ENCODE measurements at places on chromosomes 3 and 15.

DNA sequence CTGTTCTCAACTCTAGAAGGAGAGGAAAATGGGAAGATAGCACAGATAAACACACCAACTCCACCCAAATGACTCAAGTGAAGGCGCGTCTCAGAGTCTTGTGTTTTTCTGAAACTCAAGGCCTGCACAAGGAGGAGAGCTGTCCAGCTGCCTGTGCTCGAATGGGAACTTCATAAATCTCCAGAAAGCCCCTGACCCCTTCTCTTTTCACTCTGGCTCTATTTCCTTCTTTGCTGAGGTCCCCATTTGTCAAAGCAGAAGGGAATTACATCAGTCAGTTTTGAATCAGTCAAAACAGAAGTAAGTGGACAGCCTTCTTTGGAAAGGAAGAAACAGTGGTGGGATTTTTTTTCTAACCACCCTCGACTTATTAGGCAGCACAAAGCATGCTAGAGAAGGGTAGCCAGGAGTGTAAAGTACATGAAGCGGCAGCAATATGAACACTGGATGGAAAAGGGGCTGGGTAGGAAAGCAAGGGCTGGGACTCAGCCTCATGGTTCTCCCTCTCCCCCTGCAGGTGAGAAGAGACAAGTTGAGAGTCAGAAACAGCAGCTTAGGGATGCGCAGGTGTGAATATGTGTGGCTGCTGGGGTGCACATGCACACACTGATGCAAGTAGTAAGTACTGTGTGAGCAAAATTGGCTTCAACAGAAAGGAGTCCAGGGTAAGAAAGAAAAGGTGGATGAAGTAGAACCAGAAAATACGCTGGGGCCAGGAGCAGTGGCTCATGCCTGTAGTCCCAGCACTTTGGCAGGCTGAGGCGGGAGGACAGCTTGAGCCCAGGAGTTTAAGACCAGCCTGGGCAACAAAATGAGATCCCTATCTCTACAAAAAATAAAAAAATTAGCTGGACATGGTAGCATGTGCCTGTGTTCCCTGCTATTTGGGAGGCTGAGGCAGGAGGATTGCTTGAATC is 36.6 kb upstream of the MAGEF1 start:
- DNase-seq, result no peak

DNA sequence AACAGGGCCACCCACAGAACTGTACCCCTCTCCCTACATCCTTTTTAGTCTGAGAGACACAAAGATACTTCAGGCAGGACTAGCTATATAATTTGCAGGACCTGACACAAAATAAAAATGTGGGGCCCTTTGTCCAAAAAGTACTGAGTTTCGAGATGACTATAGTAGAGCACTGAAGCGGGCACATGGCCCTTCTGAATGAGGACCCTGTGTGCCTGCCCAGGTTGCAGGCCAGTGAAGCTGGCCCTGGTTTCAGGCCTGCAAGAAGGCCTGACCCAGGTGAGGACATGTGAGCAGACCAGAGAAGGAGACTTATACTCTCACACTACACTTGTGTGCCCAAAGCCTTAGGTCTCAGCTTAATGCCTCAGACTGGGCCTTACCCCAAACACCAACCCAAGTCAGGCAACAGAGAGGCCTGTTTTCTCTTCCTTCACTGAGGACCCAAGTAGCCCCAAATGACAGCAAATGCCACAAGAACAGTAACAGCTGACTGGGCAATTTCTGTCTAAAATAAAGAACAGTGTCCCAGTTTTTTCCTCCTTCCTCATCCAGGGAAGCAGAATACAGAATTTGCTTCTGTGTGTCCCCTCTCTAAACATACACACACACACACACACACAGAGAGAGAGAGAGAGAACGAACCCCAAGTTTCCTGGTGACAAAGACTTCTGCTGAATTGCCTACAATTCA is 100.9 kb upstream of the ARHGEF3 start:
- DNase-seq, result no peak

- DNase-seq, result no peak
These were observed 8.4 kb upstream of the FOXB1 start for GRCh38 chr15:59995568-59996297.

DNA sequence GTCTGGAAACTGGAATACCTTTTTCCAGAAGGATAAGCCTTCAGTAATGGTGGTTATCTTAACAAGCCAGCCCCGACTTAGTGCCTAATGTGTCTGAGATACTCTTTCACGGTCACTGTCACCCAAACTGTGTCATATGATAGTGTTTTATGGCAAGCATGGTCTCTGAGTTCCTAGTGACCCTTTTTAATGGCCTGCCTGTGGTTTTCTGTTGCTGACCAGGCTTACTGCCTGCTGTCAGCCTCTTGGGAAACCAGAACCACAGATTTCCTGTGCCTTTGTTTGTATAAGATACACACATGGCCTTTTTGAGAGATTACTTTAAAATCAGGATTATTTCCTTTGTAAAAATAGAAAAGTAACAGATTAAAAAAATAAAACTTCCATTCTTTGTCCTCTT is 22.4 kb downstream of the HPS3 start:
- DNase-seq, result no peak

DNA sequence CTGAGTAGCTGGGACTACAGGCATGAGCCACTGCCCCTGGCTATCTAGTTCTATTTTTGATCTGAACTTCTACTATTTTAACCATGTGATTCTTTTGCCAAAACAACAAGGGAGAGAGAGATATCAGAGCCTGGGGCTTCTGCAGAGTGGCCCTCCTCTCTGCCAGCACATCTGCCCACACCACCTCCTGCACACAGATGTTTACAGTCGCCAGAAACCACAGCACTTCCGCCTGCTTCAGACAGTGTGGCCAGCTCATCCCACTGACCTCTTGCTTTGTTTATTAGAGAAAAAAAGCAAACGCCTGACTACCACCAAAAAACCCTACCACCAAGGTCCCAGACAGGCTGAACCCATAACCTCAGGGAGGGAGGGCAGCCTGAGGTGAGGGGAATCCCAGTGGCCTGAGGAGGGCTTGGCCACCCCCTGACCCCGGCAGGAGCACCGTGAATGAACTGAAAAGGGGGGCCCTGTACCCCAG is 85.9 kb upstream of the ABHD2 start:
- DNase-seq, result no peak

- DNase-seq, result no peak
These were observed 272.1 kb downstream of the SI start for GRCh38 chr3:164806188-164806587.

DNA sequence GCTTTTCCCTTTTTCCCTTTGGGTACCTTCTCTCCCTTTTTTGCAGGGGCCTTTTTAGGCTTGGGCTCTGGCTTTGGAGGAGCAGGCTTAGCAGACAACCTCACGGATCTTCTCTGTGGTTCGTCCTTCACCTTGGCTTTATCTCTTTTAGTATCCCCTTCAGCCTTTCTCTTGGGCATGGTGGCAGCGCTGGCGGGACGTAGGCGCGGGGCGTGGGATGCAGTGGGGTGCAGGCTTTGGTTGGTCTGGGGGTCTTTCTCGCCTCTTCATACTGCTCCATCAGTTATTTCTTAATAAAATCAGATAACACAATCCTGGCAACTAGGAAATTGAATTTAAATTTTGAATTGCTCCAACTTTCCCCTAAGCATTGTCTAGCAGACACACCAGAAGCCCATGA is 11.3 kb upstream of the ATP1B3 start:
- DNase-seq, result no peak

DNA sequence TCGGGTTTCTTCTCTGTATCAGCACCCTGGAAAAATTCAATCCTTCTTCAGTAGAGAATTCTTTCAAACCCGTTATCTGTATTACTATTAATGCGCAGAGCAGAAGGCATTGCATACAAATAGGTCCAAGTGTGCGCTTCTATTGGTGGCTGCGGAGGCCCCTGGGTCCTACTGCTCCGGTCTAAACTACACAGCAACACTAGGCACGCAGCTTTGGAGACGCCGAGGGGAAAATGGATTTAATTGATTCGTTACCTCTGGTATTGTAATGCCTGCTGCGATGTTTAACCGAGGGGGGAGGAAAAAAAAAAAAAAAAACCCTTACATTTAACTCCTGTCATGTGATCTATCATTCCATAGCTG is at the start of gene ROBO1:
Gene ROBO1 (minus strand): TSS at position 94 of the 363 bp plus-strand sequence.
- no peak for DNase-seq

- peak; percentile 36 for DNase-seq
These were observed 59.7 kb downstream of the RAP2B start for GRCh38 chr3:153221748-153222162.

DNA sequence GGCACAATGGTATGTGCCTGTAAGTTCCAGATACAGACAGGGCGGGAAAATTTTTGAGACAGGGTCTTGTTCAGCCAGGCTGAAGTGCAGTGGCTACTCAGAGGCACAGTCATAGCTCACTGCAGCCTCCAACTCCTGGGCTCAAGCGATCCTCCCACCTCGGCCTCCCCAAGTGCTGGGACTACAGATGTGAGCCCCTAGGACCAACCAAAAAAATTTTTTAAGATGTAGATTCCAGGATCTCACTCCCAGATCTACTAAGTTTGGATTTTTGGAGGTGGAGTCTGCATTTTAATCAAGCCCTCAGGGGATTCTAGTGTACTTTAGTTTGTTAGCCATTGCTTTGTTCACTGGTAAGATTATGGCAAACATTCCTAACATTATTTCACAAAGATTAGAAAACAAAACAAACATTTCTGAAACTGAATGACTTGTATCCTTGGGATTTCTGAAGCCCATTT is 2.7 kb downstream of the LIPH start:
- DNase-seq, result no peak

GRCh38 chr3:126208606-126209256 is 28.3 kb upstream of the ALDH1L1 start:
- DNase-seq, result no peak

GRCh38 chr3:174331095-174331800 is 527.9 kb upstream of the NAALADL2 start:
- DNase-seq, result no peak

DNA sequence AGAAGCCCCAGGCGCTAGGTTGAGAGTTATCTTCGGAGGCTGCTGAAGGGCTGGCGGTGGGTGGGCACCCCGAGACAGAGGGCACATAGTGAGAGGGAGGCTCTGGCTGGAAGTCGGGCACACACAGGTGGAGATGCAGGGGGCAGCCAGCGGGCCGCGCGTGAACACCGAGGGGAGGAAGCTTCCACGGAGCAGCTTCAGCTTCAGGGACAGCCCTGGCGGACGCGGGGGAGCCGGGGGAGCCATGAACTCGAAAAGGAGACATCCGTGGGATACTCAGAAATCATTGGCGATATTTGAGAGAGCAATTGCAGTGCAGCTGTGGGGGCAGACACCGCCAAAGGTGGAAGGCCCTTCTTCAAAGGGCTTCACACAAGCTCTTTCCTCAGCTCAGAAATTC is 204.6 kb downstream of the ATP10A start:
- DNase-seq, result no peak

DNA sequence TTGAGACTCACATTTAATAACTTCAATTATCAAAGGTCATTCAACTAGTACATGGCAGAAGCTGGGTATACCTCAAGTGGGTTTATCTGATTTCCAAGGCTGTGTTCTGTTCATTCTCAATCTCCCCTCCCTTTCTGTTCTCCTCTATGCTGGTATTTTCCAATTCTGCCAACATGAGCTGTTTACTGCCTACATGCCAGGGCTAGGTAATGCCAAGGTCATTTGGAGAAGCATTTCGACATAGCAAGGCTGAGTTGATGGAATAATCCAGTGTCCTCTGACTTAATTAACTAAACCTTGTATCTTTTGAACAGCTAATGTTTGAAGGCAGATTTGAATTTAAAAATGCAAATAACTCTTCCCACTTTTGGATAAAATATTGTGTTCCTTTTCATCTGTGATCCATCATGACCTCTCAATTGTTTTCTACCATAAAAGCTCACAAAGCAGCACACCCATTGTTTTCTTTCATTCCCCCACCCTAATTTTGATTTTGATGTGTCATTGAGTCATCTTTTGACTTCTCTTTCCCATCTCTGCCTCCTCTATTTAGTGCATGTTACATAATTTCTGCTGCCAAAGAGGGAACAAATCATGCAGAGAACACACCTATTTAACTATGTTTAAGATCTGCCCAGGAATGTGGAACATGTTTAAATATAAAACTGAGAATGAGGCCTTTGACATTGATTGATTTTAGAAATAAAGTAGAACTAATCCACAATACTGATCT is 308.8 kb upstream of the NR2E3 start:
- no peak for DNase-seq

GRCh38 chr3:153210146-153210545 is 48.1 kb downstream of the RAP2B start:
- no peak for DNase-seq

DNA sequence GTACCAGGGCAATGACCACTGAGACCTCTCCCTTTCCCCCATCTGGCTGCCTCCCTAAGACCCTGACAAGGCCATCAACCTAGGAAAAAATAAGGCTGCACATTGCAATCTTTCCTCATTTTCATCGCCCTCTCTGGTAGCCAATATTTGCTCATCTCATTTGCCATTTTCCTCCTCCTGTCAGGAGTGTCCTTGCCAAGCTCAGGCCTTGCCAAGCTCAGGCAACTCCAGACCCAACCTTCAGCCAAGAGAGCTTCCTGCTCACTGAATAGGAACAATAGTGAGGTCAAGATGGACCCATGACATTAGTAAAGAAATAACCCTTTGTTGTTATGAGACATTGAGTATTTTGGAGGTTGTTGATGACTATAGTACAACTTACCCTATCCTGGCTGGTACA is 380.3 kb downstream of the RSL24D1 start:
- no peak for DNase-seq

GRCh38 chr3:105013657-105014056 is 353.1 kb upstream of the ALCAM start:
- DNase-seq, result no peak

GRCh38 chr3:195032106-195032759 is 238.7 kb downstream of the XXYLT1 start:
- DNase-seq, result no peak

DNA sequence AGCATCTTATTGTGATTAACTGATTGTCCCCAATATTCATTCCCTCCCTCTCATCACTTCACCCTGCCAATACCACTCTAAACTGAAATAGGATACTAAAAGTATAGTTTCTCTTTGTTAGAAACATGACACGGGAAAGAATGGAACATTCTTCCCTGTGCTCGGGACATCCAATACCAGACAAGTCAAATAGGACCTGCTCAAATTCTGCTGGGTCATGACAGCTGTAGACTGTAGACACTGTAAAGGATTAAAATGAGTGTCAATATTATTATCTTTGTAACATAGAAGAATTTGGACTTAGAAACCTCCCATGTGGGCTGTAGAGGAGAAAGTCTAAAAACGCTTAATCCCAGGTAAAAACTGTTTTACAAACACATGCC is 315.0 kb upstream of the NR2E3 start:
- no peak for DNase-seq

DNA sequence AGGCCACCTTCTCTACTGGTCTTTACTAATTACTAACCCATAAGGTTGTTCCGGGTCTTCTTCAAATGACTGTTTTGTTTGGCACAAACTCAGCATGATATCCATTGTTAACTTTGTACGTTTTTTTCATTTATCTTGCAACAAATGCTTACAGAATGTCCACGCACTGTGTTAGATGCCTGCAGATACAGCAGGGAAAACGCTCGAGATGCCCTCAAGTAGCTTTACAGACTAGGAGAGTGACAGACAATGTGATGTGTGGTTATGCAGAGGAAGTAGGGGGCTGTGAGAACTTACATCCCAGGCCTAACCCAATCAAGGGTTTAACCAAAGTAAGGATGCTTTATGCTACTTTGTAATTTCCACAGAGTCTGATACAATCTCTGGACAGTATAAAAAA is 949 bp upstream of the RFC4 start:
- no peak for DNase-seq

GRCh38 chr3:157166561-157166960 is 6.6 kb upstream of the CCNL1 start:
- DNase-seq, result no peak

All from activated T-cell treated with anti-CD3 and anti-CD28 coated beads for 48 hours (primary cell).